ENCODE measurements at places on chromosomes 11 and 22. TPM values are rescaled to one million over a fixed set of nuclear protein-coding genes. Genes with fewer than 3 reads are reported as not detected.

TOMM22 gene
- 156 TPM for total RNA-seq

SLCO2B1 gene
- not detected for total RNA-seq

DNA sequence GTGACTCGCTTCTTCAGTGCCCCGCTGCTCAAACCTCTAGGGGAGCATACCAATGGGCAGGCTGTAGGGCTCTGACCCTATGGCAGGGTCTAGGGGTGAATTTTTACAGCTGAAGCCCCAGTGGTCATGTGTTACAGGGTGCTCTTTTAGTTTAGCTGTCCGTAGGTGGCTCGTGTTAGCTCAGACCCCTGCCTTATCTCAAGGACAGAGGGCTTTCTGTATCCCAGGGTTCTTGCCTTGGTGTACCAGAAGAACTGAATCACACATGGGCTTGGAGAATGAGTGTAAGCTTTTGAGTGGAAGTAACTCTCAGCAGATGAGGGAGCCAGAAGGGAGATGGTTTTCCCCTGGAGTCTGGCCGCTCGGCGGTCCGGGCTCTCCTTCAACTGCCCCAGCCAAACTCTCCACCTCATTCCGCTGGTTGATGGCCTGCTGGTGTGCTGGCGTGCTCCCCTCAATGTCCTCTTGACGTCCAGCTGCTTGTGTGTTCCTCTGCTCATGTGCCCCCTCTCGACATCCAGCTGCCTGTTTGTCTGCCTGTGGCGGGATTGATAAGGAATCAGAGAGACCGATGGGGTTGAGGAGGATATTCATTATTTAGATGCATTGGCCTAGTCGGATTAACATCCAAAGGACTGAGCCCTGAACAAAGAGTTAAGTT, 37.5 kb downstream of the BIRC2 start:
- no peaks in the 10 kb centered on the region for H3K27me3 ChIP-seq
- H3K4me3 ChIP-seq = no peak overlapping the region
- H3K4me1 ChIP-seq = peaks cover 21% of the 10 kb centered on the region
- no peak overlapping the region for H3K27ac ChIP-seq
- DNase-seq = no peak

DNA sequence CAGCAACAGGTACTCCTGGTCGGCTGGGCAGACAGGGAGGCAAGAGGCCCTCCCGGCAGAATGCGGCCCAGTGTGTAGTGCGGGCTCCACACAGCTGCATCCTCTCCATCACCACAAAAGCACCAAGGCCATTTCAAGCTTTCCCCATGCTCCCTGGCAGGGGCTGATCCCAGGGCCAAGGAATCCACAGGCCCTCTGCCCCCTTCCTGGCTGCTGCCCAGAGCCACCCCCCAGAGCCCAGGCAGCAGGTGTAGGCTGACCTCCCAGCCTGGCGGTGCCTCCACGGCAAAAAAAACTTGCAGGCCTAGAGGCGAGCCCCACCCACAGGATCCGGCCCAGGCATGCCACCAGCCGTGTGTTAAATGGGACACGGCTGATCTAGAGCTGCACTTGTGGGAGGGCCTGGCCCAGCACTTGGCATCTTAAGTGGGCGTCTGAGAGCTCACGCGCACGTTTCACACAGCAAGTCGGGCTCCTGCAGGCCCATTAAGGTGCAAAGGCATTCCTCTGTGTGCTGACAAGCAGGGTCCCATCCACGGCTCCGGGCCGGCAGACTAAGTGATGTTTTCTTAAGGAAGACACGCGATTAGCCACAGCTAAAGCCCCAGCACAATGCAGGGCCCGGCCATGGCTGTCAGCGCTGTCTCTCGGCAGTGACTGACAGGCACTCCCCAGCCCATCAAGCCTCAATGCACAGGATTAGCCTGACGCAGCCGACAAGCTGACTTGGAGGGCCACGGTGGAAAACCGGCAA, 19.8 kb upstream of the GNB1L start:
- no peak overlapping the region for H3K4me3 ChIP-seq
- no peaks in the 10 kb centered on the region for H3K4me1 ChIP-seq
- no peaks in the 10 kb centered on the region for H3K36me3 ChIP-seq
- no peak overlapping the region for H3K27ac ChIP-seq
- no peak for DNase-seq

DNA sequence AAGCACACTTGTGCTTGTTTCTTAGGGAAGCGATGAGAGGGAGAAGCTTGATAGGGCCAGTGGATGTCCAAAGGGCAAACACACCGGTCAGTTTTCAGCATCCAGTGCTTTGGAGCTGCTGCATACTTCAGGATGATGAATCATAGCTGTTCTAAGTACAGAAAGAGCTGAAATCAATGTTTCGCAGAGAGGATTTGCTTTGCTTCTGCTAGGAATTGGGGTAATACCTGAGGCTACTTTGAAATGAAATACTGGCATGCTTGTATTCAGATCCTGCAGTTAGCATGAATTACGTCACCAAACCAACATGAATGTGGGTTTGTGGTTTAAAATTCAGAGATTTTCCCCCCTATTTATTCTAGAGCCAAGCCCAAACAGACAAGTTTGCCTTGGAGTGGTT, 41.7 kb upstream of the SC5D start:
- H3K4me3 ChIP-seq = no peak overlapping the region
- DNase-seq = no peak
- H3K36me3 ChIP-seq = no peaks in the 10 kb centered on the region
- H3K27ac ChIP-seq = no peak overlapping the region
- H3K27me3 ChIP-seq = peaks cover 5% of the 10 kb centered on the region
- H3K4me1 ChIP-seq = no peaks in the 10 kb centered on the region

DNA sequence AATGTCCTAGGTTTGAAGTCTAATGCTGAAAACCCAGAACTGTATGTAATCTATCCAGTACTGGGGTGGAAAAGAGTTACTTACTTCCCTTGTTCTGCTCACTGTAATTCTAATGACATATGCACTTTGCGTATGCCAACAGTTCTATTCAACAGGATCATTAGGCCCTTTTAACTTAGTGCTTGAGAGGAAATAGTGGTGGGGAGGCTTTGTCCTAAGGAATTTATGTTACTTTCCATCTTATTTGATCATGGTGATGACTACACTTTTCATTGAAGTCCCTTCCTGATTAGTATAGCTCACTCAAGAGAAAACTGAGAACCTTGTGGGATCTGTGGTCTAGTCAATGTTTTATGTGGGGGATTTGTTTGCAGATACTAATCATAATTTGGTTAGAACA, 348.2 kb downstream of the GUCY1A2 start:
- H3K4me3 ChIP-seq = no peak overlapping the region
- no peaks in the 10 kb centered on the region for H3K27me3 ChIP-seq
- no peak overlapping the region for H3K27ac ChIP-seq
- no peaks in the 10 kb centered on the region for H3K36me3 ChIP-seq

Measured in activated T-helper 1 cell treated with anti-CD3 and anti-CD28 coated beads, Interleukin-12 subunit alpha, Interleukin-12 subunit beta, Interleukin-2, Interleukin-4 antibody, amounts not matched to agents 30 ng/mL and 10 ng/mL and 1 ng/mL, durations not matched to agents 14 hours and 24 hours and 36 hours (primary cell).